ENCODE measurements at places on chromosomes 1 and 21.

DNA sequence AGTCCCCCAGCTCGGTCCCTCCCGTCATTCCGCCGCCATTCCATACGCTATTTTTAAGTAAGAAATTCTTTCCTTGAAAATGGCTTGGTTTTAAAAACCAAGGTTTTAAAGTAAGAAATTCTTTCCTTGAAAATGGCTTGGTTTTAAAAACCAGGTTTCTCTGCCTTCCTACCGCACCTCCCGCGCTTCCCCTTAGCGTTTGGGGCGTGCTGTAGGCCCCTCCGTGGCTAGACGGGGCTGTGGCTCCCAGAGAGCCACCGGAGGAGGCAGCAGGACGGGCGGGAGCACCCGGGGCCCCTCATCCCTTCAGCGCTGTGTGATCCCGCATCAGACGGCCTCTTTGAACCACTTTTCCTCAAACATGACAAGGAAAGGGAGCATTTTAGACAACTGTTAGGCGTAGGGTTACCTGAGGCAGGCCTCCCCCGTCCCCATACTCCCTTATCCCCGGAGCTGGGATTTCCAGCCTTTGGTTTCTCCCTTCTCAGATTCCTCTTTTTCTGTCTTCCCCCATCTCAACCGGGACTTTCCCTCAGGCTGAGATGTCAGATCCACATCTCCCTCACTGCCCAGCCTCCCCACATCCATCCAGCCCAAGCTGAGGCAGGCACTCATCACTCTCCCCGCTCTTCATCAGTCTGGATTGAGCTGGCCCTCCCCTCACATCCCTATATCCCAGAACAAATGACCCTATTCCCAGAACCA lies 541 bp upstream of the CD58 start:
- no peak for DNase-seq

GRCh38 chr1:27366113-27366410 lies 699 bp downstream of the MAP3K6 start:
- no peak for DNase-seq

- no peak for DNase-seq
These were observed 44.8 kb upstream of the TADA1 start for GRCh38 chr1:166920561-166921475.

DNA sequence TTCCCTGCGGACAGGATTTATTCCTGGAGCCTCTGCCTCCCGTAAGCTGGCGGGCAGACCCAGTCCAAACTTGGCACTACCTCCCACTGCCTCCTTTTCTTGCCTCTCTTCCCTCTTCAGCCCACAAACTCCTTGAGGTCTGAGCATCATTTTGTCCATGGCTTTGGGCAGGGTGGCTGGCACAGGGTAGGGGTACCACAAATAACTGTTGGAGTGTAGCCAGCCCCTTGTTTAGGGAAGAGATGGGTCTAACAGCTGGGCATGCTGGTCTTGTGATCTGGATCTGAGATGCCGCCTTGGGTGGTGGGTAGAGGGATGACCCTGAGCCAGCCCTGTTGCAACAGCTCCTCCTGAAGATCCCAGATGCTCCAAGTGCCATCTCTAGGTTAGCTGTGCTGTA lies 71.4 kb upstream of the CLDN14 start:
- no peak for DNase-seq

GRCh38 chr21:33219300-33219699 lies 10.4 kb upstream of the IFNAR2 start:
- DNase-seq, result no peak

DNA sequence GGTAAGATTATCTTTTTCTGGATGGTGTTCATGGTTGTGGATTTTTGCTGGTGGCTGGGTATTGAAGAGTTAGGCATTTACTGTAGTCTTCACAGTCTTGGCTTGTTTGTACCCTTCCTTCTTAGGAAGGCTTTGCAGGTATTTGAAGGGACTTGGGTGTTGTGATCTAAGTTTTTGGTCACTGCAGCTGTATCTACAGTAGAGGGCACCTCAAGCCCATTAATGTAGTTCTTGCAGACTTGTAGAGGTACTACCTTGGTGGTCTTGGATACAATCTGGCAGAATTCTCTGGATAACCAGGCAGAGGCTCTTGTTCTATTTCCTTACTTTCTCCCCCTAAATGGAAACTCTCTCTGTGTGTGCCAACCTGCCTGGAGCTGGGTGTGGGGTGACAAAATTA lies 155.8 kb upstream of the BRINP3 start:
- no peak for DNase-seq

GRCh38 chr1:147225193-147225730 lies at the start of gene FMO5:
Gene FMO5, minus strand, starts transcription at chr1:147225339. Its CDS starts 310 bp downstream, at chr1:147225029.
- no peak for DNase-seq

Measured in stimulated activated CD8-positive, alpha-beta memory T cell treated with anti-CD3 and anti-CD28 coated beads, Interleukin-15, amount 100 ng/mL, for 24 hours (primary cell).